Central memory CD8-positive, alpha-beta T cell (primary cell): ENCODE measurements at places on chromosomes 13 and 19.

GRCh38 chr13:109792416-109793059 is 6.2 kb upstream of the IRS2 start:
- no peaks in the 10 kb centered on the region for H3K36me3 ChIP-seq
- H3K4me1 ChIP-seq, result no peaks in the 10 kb centered on the region
- DNase-seq, result no peak
- H3K4me3 ChIP-seq, result no peak overlapping the region

GRCh38 chr19:29285187-29285687 is 72.3 kb upstream of the UQCRFS1 start:
- no peak overlapping the region for H3K27ac ChIP-seq
- H3K36me3 ChIP-seq, result peaks cover 1% of the 10 kb centered on the region
- H3K4me1 ChIP-seq, result peaks cover 12% of the 10 kb centered on the region
- peaks cover 24% of the 10 kb centered on the region for H3K27me3 ChIP-seq
- DNase-seq, result no peak
- H3K4me3 ChIP-seq, result no peak overlapping the region

DNA sequence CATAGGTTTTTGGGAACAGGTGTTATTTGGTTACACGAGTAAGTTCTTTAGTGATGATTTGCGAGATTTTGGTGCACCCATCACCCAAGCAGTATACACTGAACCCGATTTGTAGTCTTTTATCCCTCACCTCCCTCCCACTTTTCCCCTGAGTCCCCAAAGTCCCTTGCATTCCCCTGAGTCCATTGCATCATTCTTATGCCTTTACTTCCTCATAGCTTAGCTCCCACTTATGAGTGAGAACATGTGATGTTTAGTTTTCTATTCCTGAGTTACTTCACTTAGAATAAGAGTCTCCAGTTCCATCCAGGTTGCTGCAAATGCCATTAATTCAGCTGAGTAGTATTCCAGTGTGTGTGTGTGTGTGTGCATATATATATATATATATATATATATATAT is 97.2 kb upstream of the EDNRB start:
- no peaks in the 10 kb centered on the region for H3K36me3 ChIP-seq
- no peaks in the 10 kb centered on the region for H3K4me1 ChIP-seq
- no peak overlapping the region for H3K4me3 ChIP-seq
- peaks cover 10% of the 10 kb centered on the region for H3K27me3 ChIP-seq

DNA sequence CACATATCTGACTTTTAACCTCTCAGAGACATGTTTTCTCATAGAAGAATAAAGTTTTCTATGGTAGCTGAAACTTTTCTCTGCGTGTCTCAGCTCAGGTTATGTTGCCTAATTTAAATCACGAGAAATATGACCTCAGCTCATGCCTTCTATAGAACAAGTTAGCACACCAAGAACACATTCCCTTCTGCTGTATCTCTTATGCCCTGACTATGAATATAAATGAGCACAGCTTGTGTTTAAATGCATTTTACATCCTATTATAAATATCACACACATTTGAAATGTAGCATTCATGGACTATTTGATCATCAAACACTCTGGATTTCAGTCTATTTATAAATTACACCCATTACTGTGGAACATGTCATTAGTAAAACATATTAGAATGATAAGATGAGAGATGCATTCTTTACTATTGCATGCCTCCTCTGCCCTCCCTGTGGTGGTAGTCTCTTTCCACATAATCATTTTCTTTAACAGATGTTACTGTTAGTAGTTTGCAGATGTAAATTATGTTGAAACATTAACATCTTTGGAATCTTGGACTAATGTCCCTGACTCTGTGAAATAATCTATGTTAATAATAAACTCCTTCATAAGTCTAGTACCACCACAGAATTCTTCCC is 2044.9 kb upstream of the PCDH20 start:
- no peaks in the 10 kb centered on the region for H3K36me3 ChIP-seq
- no peaks in the 10 kb centered on the region for H3K27me3 ChIP-seq
- no peak overlapping the region for H3K27ac ChIP-seq
- H3K4me1 ChIP-seq, result no peaks in the 10 kb centered on the region
- DNase-seq, result no peak

DNA sequence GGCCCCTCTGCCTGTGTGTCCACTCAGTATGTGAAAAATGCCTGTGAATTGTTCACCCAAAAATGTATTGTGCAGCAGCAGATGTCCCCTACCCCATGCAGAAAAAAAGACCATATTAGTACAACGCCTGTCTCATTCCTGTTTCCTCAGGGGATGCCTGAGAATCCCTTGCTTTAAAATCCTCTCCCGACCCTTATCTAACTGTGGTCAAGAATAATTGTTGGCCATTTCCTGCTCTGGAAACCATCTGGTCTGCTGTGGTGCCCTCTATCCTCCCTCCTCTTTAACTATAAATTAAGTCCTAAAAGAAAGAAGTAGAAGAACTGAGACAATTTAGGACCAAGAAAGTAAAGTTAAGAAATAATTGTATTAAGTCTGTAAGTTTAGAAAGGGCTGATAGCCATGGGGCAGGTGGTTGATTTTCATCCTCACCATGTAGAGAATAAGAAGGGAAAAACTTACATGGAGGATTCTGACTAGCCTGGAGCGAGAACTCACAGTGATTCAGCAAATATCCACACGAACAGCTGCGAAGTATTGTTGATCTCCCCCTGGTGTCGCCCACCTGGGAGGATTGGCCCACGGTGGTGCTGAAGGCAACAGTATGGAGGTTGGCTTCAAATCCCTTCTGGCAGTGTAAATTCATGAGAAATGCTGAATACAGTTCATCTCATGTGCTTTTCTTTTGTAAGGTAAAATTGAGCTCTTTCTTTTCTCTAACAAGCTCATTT is 85.6 kb downstream of the COL4A2 start:
- no peaks in the 10 kb centered on the region for H3K36me3 ChIP-seq
- no peak for DNase-seq
- H3K27me3 ChIP-seq, result peaks cover 64% of the 10 kb centered on the region
- H3K4me3 ChIP-seq, result no peak overlapping the region
- H3K27ac ChIP-seq, result no peak overlapping the region
- H3K4me1 ChIP-seq, result no peaks in the 10 kb centered on the region

DNA sequence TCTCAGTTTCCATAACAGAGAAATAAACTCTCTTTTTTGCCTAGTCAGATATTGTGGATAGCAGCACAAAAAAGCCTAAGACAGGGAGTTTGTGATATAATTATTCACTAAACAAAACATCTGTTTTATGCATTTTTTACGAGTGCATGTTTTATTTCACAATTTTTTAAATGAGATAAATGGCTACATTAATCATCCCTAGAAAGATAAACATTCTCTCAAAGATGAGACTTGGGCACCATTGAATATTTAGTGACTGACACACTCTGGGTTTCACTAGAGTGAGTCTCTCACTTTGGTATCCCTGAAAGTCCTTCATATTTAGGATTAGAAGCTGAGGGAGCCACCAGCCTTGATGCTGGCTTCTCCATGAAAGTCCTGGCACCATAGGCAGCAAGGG is 74.3 kb upstream of the LRCH1 start:
- peaks cover 31% of the 10 kb centered on the region for H3K27me3 ChIP-seq
- no peak overlapping the region for H3K4me3 ChIP-seq
- DNase-seq, result no peak
- no peaks in the 10 kb centered on the region for H3K36me3 ChIP-seq
- no peaks in the 10 kb centered on the region for H3K4me1 ChIP-seq
